NCI-H2029 (cell line): ENCODE measurements at places on chromosomes 6 and 20.

DNA sequence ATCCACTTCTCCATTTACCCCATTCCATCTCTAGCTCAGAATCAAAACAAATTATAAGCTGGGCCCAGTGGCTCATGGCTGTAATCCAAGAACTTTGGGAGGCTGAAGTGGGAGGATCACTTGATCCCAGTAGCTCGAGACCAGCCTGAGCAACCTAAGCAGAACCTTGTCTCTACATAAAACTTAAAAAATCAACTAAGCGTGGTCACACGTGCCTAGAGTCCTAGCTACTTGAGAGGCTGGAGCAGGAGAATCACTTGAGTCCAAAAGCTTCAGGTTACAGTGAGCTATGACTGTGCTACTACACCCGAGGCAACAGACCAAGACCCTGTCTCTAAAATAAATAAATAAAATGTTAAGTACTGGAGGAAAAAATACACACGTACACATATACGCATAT lies 74.7 kb upstream of the RUNX2 start:
- peak; percentile 77 for DNase-seq

DNA sequence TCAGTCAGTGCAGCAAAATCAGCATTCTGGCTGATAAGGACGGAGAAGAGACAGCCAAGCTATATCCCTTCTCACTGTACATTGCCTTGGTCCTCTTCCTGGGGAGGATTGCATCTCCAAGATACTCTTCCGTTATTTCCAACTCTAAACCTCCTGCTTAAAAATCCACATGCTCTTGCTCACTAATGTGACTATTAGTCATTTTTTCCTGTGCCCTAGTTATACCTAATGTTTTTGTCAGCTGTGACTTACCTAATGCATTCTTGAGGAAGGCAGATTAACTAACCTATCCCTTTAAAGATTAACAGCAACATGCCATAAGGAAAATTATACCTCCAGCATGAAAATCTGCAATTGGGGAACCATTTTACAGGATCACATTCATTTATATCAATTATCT lies 317.6 kb downstream of the BTBD9 start:
- DNase-seq: no peak

- peak; percentile 60 for DNase-seq
Measured at GRCh38 chr6:33661106-33661838, 40.1 kb downstream of the ITPR3 start.

GRCh38 chr20:18388860-18389259 lies 78.0 kb downstream of the DZANK1 start:
- no peak for DNase-seq

GRCh38 chr6:166511316-166511715 lies 75.2 kb downstream of the RAMACL start:
- no peak for DNase-seq

GRCh38 chr20:46205349-46205748 lies 87.2 kb downstream of the CD40 start:
- no peak for DNase-seq
